ENCODE measurements at places on chromosomes 4 and X.

GRCh38 chrX:40579900-40580536, 752 bp upstream of the ATP6AP2 start:
- no peak for DNase-seq

DNA sequence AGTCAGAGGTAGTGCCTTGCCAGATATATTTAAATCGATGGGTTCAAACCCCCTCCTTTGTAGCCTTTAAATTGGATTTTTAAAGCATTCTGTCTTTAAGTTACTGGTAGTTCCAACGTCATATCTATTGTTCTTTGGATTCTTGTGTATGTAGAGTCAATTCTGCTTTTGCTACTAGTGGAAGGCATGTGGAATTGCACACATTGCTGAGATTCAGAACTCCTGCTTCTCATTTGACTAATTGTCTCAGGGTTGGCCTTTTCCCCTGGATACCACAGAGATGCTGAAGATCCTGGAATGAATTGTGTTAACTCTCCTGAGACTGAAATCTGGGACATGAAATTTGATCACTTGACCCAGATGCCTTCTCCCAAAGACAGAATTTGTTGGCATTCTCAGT, 328.3 kb upstream of the RPS6KA3 start:
- DNase-seq, result no peak

- no peak for DNase-seq
Measured at GRCh38 chr4:129328162-129328561, 232.2 kb downstream of the C4orf33 start.

DNA sequence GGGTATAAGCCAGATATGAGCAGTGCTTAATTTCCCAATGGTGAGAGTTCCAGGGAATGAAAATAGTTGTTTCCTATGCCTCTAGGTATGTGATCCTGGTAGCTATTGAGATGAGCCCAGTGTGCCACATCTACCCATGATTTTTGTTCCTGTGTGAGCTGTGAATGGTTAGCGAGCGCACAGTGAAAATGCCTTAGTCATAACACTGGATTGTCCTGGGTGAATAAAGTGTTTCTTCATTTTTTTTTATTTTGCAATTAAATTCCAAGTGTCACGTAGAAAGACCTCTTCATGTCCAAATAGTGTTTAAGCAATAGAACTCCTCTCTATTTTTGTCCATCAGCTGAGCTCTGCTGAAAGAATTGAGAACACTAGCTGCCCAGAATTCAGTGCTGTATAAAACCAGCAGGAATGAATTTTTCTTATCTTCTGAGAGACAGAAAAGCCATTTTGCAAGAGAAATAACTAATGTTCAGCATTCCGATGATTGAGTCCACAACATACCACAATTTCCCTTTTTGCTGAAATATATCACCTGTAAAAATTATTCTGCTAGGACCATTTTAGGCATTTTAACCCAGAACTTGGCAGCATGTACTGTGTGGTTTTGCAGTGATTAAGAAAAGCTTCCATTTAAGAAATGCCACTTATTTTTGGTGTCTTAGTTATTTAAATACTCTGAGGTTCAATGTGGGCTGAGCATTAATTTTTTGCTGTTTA, 5.6 kb downstream of the MAOA start:
- no peak for DNase-seq

GRCh38 chr4:137806420-137806819, 274.1 kb upstream of the PCDH18 start:
- no peak for DNase-seq

- DNase-seq, result no peak
Measured at GRCh38 chrX:139759637-139760036, 51.7 kb upstream of the MCF2 start.

DNA sequence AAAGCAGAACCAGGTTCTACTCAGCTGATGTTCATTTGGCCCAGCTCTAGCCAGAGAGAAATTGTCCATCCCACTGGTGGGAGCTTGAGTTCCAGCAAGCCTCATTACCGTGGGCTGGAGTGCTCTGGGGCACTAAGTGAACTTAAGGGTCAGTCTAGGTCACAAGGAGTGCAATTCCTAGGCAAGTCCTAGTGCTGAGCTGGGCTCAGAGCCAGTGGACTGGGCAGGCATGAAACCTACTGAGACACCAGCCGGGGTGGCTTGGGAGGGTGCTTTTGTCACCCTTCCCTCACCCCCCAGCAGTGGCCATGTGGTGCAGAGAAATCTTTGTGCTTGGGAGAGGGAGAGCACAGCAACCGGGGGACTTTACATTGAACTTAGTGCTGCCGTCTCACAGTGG, 39.4 kb downstream of the GSX2 start:
- DNase-seq, result no peak

DNA sequence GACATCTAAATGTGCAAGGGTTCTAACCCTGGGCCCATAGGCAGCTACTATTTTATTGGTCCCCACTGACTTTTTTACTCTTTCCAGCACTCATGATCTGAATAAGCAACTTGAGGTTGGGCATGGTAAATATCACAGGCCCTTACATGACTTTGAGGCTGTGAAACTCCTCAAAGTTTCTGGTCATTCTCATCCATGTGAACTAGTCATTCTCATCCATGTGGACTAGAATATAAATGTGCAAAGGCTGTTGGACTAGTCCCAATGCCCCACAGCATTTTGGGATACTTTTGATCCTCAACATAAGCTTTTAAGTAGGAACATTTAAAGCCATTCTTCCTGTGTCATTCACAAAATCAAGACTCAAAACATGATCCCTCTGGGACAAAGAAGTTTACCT, 290.7 kb upstream of the PPARGC1A start:
- DNase-seq, result no peak

DNA sequence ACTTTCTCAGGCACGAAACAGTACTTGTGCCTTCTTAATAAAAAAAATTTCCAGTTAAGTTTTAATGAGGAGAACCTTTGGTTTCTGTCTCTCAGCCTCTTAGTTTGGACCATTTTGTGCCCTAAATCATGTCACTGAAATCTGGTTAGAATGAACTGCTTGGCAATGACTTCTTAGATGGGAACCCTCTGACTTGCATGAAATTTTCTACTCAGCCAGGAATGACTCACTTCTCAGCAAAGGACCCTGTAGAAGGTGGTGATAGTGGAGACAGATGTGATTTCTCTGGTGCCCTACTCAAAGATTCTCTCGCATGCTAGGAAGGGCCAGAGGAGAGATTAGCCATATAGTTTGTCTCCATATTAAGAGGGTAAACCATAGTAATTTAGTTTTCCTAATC, 50.5 kb downstream of the RASL11B start:
- DNase-seq, result no peak

- DNase-seq, result peak; percentile 78
Measured at GRCh38 chr4:48268956-48269860, at the start of gene TEC. Gene TEC, minus strand, starts transcription at chr4:48269838. Its CDS starts 41,224 bp downstream, at chr4:48228614.

GRCh38 chrX:119895843-119896326, at the start of gene AKAP14:
Gene AKAP14, plus strand, starts transcription at chrX:119895893. Its CDS starts 7,331 bp downstream, at chrX:119903224.
- no peak for DNase-seq

- no peak for DNase-seq
Measured at GRCh38 chrX:2584251-2585157, 83.7 kb upstream of the DHRSX start.

- DNase-seq, result no peak
Measured at GRCh38 chr4:128286474-128287058, 1.0 kb downstream of the PGRMC2 start.

DNA sequence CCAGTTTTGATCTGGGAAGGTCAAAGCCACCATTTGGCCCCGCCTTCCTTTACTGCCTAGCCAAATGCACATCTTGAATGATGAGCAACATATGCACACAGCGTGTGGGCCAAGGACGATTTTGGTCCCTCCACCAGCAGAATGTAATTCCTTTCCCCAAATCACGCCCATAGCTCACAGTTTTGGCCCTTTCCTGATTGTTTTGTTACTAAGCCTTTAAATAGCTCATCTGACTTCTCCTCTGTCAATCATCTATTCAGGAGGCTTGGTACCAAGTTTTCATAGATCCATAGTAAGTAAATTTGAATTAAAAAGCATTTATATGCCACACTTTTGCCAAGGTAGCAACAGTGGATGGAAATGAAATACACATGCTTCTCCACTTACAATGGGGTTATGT, 123.3 kb downstream of the NFKB1 start:
- DNase-seq, result no peak
